ENCODE measurements at places on chromosomes 1 and 21.

GRCh38 chr1:158613764-158614163 lies 8.7 kb downstream of the OR10Z1 start:
- DNase-seq: no peak

GRCh38 chr1:62144238-62144831 lies 50.3 kb upstream of the L1TD1 start:
- no peak for DNase-seq

DNA sequence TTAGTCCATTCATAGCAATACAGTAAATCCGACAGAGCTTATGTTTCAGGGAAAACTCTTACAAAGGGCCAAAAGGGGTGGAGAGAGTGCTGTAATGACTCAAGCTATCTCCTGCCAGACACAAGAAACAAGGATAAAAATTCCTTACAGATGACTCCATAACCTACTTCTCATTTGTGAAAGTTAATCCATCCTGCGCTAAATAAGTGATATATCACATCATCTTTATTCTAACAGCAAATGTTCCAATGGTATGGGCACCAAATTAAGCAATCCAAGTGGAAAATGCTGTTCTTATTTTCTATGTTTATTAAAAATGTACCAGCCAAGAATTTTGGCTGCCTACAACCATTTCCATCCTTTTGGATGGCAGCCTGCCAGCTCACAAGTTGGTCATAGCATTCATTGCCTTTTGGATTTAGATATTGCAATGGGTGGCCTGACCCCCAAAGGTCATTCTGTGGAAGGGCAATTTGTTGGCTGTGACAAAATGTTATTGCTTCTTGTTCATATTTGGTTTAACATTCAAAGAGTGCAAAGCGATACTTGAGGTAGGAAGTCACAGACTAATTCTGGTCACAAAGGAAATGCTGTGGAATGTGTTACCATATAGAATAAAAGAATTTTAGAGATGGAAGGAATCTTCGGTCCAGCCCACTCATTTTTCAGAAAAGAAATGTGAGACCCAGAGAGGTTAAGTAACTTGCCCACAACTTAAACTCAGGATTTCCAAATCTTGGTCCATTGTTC lies 2.8 kb upstream of the ENAH start:
- peak; percentile 98 for DNase-seq

DNA sequence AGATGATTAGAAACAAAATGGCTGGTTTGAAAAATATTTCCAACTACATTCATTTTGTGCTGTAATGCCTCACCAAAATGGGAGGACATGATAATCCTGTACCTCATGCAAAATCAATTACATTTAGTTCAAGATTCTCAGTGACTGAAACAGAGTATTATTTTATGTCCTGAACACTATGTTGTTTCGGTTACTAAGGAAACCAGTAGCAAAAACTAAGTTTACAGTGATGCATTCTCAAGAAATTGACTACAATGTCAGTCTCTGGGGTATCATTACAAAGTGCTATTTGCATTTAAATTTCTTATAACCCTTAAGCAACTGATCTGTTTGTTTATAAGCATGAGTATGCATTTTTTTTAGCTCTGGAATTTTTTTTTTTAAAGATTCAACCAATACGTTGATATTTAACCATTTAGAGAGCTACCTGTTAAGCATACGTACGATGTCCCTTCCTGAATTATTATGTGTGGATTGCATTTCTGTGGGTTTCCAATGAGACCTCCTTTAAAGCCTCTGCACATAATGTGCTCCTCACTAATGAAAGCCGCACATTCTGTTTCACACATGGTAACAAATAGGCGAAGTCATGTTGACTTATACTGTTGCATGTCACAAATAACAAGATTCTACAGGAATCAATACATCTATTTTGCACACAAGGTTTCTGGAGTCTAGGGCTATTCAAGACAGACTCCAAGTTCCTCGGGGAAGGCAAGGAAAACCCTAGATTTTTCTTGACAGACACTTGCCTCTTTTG lies 1035.7 kb downstream of the ADGRL2 start:
- no peak for DNase-seq

DNA sequence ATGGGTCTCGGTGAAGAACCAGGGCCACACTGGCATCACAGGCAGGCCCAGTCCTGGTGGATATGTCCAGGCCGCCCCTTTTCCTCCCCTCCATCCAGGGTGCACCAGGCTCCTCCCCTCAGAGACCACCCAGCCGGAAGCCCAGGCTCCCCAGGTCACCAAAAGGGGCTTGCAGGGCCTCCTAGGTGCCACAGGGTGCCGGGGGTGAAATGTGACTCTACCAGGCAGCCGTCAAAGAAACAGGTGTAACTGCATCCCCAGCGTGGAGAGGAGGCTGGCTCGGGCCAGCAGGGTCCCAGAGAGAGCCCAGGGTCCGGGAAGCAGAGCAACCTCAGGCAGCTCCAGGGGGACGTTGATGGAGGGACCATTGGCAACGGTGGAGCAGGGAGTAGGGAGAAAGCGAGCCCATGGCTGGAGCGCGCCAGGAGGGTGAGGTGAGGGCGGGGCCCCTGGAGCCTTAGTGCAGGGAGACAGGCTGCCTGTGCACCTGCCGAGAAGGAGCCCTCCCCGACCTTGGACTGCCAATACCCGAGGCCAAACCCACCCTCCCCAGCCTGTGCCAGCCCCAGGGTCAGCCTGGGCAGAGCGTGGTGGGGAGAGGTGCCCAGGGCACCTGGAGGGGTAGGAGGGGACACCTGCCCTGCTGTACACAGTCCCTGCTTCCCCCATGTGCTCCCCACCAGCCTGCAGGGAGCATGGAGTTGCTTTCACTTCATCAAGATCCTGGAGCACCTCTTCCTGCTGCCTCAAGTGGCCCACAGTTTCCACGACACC lies 48.3 kb upstream of the POFUT2 start:
- no peak for DNase-seq

- no peak for DNase-seq
These were observed 98.1 kb downstream of the LHX9 start for GRCh38 chr1:198015309-198015708.

GRCh38 chr21:17554679-17555465 lies 42.0 kb downstream of the CXADR start:
- no peak for DNase-seq

GRCh38 chr1:83910461-83910860 lies 88.5 kb downstream of the TTLL7 start:
- DNase-seq: no peak

DNA sequence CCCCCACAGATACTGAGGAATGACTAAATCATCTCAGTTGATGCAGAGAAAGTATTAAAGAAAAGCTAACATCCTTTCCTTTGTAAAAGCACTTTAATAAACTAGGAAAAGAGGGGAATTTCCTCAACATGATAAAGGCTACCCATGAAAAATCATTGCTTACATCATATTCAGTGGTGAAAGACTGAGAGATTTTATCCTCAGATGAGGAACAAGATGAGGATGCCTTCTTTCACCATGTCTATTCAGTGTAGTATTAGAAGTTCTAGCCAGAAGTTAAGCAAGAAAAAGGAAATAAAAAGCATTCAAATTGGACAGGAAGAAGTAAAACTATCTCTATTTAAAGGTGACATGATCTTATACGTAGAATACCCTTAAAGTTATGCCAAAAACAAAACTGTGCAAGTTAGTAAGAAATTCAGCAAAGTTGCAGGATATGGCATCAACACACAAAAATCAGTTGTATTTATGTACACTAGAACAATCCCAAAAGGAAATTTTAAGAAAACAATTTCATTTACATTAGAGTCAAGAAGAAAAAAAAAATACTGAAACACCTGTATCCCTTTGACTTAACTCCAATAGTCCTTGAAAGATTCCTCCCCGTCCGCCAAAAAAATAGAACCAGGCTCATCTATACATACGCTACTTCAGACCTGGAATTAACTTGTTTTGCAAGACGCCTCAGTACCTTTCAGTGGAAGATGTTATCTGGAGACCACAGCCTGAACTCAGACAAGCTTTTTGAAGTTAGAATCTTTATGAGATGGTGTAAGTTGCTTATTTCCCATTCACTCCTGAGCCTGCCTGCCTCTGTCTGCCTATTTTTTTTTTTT lies 17.5 kb downstream of the ZMYM4 start:
- no peak for DNase-seq

- DNase-seq: no peak
These were observed 2.8 kb upstream of the PHLDA3 start for GRCh38 chr1:201471772-201472171.

DNA sequence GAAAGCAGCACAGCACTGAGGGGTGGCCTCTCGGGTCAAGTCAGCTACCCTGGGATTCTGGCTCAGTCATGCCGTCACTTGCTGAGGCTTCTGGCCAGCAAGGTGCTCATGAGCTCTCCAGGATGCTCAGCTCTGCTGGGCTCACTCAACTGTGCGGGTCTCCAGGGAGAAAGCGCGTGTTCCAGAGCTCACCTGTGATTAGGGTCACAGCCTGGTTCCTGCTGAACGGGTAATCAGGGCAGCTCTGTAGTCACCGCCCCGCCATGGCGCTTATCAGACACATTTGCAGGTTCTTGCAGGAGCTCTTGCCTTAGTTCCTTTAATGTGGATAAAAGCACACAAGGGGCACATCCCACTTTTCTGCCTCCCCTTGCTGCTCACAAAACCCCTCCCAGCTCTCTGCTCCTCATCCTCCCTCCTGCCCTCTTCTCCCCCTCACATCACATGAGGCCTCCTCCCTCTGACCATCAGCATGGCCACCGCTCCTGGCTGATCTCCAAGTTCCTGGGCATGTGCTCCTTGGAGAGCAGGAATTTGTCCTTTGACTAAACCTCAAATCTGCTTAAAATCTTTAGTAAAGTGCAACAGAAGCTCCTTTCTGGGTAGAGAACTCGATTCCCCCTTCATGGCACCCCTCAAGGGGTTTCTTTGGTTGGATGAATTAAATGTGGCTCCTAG lies 2.0 kb downstream of the PCP4 start:
- DNase-seq: no peak

- no peak for DNase-seq
These were observed 3.3 kb upstream of the CELA2B start for GRCh38 chr1:15472587-15472986.

DNA sequence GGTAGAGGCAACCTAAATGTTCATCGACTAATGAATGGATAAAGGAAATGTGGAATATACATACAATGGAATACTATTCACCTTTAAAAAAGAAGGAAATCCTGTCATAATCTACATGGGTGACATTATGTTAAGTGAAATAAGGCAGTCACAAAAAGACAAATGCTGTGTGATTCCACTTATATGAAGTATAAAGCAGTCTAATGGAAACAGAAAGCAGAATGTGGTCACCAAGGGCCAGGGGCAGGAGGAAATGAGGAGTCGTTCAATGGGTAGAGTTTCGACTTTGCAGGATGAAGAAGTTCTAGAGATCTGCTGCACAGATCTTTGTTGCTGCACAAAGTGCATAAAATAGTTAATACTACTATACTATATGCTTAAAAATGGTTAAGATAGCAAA lies 7.8 kb downstream of the DIPK1A start:
- no peak for DNase-seq

GRCh38 chr1:247518613-247518891 lies 17.7 kb downstream of the OR2C3 start:
- DNase-seq: no peak

GRCh38 chr21:36481639-36482038 lies 1.7 kb upstream of the CLDN14 start:
- no peak for DNase-seq

GRCh38 chr1:10319750-10320149 lies 79.1 kb upstream of the PGD start:
- no peak for DNase-seq

DNA sequence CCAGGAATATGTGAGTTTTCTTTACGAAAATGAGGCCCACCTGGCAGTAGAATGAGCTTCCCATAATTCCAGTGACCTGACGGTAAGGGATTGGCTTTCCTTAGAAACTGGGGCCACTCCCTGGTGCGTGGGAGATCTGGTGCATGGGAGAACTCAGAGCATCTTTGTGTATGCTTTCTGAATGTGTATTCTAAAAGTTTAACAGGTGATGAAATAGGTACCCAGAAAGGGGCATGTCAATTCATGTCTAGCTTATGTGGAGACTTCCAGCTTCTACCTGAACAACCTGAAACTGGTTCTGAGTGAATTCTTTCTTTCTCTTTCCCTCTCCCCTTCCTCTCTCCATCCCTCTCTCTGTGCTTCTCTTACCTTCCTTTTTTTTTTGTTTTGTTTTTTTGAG lies 15.2 kb upstream of the FCRLA start:
- no peak for DNase-seq

GRCh38 chr1:33384040-33384812 lies 46.7 kb downstream of the PHC2 start:
- peak; percentile 51 for DNase-seq

DNA sequence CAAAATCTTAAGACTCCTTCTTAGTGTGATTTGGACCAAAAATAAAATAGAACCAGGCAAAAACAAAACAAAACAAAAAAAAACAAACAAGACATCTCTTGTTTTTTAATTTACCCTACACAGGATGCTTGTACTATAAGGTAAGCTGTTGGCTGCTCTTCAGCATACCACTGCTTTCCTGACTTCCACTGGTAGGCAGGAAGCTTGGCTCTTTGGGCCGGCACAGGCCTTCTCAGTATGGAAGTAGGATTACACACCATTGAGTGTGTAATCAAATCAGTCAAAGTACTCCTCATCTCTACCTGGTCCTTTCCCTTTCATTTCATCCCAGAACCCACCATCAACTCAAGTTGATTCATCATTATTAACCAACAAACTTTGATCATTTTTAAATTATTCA lies 61.9 kb upstream of the RGS1 start:
- DNase-seq: no peak

DNA sequence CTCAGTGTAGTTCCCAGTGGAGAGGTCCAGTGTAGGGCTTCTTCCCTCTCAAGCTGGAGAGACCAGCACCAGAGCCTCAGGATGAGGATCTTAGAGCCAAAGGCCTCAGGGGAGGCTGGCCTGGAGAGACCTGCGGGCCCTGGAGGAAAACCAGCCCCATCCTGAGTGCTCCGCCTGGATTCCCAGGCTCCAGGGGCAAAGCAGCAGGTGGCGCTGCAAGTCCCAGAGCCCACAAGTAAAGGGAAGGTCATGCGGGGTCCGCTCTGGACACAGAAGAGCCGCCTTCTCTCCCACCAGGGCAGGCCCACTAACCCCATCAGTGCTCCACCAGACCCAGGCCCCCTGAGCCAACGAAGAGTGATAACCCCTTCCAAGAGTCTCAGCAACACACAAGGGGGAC lies 22.7 kb downstream of the PGBD5 start:
- DNase-seq: no peak

- DNase-seq: no peak
These were observed 61.2 kb downstream of the ERI3 start for GRCh38 chr1:44293761-44294315.

- DNase-seq: no peak
These were observed 1.1 kb downstream of the OBSCN start for GRCh38 chr1:228208831-228209551.

All from AG04449 (cell line).